ENCODE measurements at places on chromosomes 11 and 22.

DNA sequence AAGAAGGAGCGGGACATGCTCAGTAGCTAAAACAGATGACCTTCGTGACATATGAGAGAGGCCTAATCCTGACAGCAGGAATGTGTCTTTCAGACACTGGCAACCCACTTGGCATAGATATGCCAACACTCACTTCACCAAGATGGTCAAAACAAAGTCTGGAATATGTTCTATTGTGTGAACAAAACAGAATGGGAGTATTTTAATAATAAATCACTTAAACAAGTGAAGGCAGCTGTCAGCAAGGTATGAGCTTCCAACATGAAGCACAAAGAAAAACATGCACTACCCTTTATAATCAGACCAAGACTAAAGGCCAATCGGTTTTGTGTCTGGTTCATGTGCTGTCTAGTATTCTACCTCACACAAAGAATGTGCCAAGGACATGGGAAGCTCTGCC, 23.1 kb downstream of the CCDC34 start:
- DNase-seq: no peak

GRCh38 chr22:20316844-20317401, 2.9 kb downstream of the DGCR6L start:
- DNase-seq: no peak

GRCh38 chr11:2940147-2940920, 11.1 kb upstream of the PHLDA2 start:
- no peak for DNase-seq

- no peak for DNase-seq
These were observed 138.2 kb downstream of the FBXO7 start for GRCh38 chr22:32612834-32613233.

- DNase-seq: no peak
These were observed 719.6 kb downstream of the BRD1 start for GRCh38 chr22:49107961-49108530.

DNA sequence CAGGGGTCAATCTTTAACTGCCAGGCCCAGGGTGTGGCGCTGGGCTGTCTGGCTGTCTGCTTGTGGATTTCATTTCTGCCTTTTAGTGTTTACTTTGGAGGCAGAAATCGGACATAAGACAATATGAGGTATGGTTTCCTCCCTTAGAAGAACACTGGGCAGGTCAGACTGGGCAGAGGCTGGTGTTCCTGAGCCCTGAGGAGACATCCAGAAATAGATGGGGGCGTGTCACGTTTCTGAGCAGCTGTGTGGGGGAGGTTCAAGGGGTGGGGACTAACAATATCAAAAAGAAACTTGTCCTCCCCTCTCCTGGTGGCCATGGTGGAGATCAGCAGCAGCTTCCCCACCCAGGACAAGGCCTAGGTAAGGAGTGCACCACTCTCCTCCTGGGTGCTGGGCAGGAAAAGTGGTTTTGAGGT, at the start of gene ART1:
ART1 (plus strand) TSS at position 312 of the 419 bp plus-strand sequence. CDS start 14,086 bp downstream, outside the sequence.
- no peak for DNase-seq

DNA sequence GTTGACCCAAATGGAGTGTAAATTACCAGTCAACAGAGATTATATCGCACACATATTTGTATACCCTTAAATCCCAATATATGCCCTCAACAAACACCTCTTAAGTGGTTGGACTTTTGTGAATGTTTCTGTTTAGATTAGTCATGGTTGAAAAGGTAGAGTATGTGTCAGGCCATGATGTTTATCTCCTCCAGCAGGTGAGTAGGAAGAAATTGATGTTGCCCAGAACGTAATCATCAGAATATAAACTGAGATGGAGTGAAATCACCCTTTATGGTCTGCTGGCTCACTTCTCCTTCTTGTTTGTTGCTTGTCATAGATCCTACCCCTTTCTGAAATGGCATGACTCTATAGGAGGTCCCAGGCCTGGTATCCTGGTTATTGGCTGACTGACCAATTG, 431.8 kb downstream of the ETS1 start:
- no peak for DNase-seq

DNA sequence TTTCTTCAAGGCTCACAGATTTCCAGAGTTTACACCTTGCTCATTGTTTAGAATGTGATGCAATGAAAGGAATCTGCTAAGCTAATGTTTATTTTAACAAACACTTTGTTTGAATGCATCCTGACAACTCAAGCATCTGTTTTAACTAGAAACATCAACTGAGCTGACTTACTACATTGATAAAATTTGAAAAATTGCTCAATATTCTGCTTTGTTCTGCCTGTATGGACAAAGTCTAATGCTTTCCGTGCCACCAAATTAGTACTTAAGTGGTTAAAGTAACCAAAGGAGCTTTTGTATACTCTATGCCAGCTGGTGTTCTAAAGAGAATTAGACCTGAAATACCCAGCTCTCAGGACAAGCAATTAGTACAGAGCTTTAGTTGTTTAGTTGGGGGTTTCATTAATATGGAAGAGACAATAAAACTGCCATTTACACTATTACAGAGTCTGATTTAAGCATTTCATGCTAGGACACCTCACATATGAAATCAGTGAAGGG, 105.2 kb downstream of the MAML2 start:
- DNase-seq: no peak

DNA sequence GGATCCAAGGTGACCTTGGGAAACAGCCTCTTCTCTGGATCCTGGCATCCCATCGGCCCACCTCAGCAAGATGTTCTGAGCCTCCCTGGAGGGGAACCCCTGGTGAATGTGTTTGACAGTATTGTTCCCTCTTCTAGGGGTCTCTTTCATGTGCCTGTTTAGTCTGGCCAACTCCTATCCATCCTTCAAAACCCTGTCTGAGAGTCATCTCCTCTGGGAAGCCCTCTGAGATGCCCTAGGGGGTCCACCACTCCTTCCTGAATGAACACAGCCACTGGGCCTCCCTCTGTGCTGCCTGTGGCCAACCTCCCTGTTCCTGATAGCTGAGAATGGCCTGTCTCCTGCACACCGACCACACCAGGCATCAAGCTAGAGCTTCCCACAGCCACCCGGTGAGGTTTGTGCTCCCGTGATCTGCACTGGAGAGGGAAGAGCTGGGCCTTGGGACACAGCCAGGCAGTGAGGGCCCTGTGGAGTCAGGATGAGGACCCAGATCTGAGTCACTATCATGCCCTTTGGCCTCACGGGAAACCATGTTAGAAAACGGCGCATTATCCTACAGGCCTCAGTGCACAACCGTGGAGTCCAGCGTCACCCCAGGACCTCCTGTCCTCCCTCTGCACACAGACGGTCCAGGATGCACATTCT, 8.8 kb downstream of the WNT7B start:
- no peak for DNase-seq

- no peak for DNase-seq
These were observed 29.0 kb upstream of the DNAJB7 start for GRCh38 chr22:40890881-40891280.

- peak; percentile 23 for DNase-seq
These were observed 28.2 kb upstream of the TMPRSS4 start for GRCh38 chr11:118048472-118049370.

DNA sequence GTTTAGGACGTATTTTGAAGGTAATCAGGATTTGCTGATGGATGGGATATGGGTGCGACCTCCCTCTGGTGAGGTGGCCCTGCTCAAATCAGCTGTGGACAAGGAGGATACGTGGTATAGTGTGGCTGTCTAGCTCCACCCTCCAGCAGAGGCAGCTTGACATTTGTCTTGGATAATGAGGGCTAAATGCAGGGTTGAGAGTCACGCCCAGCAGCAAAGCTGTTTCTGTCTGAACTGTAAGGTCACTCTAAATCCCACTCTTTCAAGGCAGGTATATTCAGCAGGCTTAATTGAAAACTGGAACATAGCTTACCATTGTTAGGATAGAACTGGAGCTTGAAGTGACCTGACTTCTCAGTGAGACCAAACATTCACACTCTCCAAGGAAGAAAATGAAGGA, 98.7 kb downstream of the SWAP70 start:
- DNase-seq: no peak

DNA sequence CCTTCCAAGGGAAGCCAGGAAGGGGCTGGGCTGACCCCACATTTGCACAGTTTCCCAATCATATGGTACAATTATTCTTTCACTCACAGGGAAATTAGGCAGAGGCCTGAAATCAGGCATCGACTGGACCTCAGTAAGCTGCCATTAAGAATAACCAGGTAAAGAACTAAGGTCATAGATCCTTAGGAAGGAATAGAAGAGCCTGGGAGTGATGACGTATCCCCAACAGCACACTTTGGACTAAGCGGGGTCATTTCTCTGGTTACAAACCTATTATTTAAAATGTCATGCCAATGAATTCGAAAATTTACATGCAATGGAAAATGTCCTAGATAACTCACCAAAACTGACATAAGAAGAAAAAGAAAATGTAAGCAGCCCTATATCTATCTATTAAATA, 118.2 kb downstream of the BRD1 start:
- no peak for DNase-seq

DNA sequence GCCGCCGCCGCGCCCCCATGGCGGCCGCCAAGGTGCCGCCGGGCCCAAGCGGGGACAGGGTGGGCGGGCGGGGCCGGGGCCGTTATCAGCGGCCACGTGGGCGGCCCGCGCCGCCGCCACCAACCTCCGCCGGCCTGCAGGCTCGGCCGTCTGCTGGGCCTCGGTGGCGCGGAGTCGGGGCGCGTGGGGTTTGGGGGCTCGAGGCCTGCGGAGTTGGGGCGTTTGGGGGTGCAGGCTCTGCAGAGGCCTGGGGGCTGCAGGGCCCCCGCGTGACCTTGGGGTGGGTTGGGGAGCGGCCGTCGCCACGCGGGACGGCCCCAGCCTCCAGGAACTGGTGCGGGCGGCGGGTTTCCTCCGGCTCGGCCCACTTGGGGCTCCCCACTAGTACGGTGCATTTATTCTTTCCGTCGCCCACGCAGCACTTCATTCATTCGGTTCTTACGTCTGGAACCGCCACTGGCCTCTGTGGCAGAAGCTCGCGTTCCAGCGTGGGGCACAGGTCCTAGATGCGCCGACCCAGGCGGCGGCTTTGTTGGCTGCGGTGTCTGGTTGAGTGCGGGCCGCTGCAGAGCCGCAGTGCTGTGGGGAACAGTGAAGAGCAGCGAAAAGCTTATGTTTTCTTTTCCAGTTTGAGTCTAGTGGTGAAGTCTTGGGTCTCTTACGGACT, 740 bp upstream of the TRMT2A start:
- peak; percentile 41 for DNase-seq

- no peak for DNase-seq
These were observed 72.8 kb upstream of the CDON start for GRCh38 chr11:126135235-126136176.

GRCh38 chr11:34855754-34856095, 60.5 kb downstream of the APIP start:
- no peak for DNase-seq

GRCh38 chr22:40498420-40499208, 128.2 kb downstream of the SGSM3 start:
- no peak for DNase-seq

GRCh38 chr11:117026593-117027330, 71.5 kb downstream of the SIK3 start:
- DNase-seq: no peak

DNA sequence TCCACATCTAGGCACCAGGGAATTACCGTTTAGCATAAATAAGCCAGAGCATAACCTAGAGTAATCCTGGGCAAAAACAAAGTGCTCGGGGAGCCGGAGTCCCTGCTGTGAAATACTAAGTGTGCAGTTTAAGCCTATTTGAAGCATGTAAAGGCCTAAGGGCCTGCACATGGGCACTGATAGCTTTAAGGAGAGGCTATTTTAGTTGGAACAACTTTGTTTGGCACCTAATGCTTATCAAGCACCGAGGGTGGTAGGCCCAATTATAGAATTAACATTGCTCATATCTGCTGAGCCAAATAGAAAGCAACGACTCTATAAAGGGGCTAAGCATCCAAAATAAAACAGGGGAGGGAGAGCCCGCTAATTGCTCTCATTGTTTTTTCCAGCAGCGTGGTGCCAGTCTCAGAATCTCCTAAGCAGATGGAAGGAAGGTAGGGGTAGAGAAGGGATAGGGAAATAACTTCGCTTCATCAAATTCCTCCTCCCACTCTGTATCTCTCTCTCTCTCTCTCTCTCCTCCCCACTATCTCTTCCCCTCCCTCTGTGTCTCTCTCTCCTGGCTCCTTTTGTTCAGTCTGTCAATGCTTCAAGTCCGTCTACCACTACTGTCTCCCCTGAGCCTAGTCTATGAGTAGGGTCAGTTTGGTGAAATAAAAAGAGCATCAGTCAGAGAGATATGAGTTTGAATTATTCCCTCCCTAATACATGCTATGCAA, 292.8 kb downstream of the NXPE2 start:
- no peak for DNase-seq

GRCh38 chr11:67344264-67344663, 9.1 kb downstream of the POLD4 start:
- no peak for DNase-seq

DNA sequence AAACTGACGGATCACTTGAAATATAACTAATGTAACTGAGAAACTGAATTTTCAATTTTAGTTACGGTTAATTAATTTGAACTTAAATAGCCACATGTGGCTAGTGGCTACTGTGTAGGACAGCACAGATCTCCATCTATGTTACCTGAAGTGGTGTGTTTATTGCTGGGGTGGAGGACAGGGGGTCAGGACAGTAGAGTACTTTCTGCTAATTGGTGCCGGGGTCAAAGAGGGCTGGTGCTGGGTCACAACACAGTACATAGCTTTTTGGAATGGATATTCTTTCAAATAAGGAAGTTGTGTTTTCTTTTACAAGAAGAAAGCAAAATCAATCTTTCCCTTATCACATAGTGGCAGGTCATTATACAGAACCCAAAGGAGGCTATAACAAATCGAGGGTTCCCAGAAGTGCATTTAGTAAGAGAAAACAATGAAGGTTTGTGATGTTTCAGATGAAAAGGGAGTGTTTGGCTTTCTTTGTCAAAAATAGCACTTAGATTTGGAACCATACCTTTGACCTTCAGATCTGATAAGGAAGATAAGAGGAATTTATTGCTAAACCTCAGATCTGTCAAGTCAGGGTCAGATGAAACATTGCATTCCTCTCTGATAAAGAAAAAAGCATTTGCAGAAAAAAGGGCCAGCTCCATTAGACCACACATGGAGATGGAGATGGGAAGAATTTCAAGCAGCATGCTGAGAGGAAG, 384.5 kb downstream of the AASDHPPT start:
- no peak for DNase-seq

DNA sequence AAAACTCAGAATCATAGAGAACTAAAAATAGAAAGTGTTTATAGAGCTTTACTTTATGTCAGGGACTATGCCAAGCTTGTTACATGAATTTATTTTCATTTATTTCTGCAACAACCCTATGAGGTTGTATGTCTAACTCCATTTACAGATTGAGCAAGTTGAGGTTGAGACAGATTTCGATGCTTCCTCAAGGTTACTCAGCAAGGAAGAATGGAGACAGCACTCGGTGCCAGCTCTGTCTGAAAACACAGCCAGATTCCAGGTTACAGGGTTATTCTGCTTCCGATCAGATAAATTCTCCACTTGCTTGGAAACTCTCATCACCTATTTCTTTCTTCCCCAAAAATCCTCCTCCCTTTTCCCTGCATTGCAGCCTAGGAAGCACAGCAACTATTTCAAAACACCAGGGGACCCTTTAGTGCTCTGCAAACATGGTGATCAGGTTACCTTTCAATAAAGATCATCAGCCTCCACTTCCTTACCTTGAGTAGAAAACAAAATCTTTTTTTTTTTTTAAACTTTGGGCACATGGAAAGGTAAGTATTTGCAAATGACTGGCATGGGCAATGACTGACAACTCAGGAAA, 7.0 kb downstream of the MMP3 start:
- no peak for DNase-seq

GRCh38 chr22:25078591-25078990, 121.1 kb upstream of the CRYBB3 start:
- no peak for DNase-seq

GRCh38 chr11:70146895-70147520, 56.1 kb upstream of the FADD start:
- DNase-seq: no peak

Data from T-helper 22 cell (primary cell).